Mononuclear cell (primary cell): ENCODE measurements at places on chromosomes 6 and 20. TPM values are rescaled to one million over a fixed set of nuclear protein-coding genes. Genes with fewer than 3 reads are reported as not detected.

Gene SLC4A11
- total RNA-seq, result 0.21 TPM

Gene SLC22A2
- not detected for total RNA-seq

Gene RAB32
- 37.6 TPM for total RNA-seq

Gene PDYN
- total RNA-seq, result 0.10 TPM

Gene MAK
- 0.42 TPM for total RNA-seq

Gene TSHZ2
- total RNA-seq, result 21.3 TPM

Gene ZSCAN9
- 6.7 TPM for total RNA-seq

Gene SLC24A3
- 1.0 TPM for total RNA-seq

Gene NOTCH4
- total RNA-seq, result 5.6 TPM

Gene TUBB2A
- 14.6 TPM for total RNA-seq

Gene TOP1
- total RNA-seq, result 26.2 TPM

Gene CPXM1
- 0.10 TPM for total RNA-seq

Gene BPIFB2
- not detected for total RNA-seq

Gene UBE2J1
- total RNA-seq, result 83.2 TPM

Gene FERMT1
- total RNA-seq, result under 0.01 TPM

Gene ASIP
- total RNA-seq, result 1.3 TPM

Gene SLC17A9
- total RNA-seq, result 2.0 TPM

Gene EEF1A2
- total RNA-seq, result 0.73 TPM

Gene DEFB132
- total RNA-seq, result not detected

Gene FKBP1C
- 0.73 TPM for total RNA-seq

Gene ZFP57
- not detected for total RNA-seq

Gene LHFPL5
- total RNA-seq, result not detected

Gene F13A1
- total RNA-seq, result 158 TPM

Gene FRMD1
- not detected for total RNA-seq

Gene GRM4
- under 0.01 TPM for total RNA-seq

Gene ULBP3
- total RNA-seq, result 0.84 TPM

Gene TDRD6
- total RNA-seq, result not detected

Gene ZNF334
- total RNA-seq, result 0.10 TPM

Gene PARD6B
- 4.3 TPM for total RNA-seq

Gene PRDM1
- 87.0 TPM for total RNA-seq

Gene KCNK17
- total RNA-seq, result 0.52 TPM

Gene MAP3K5
- 27.8 TPM for total RNA-seq
